ENCODE measurements at places on chromosomes 12 and 14.

DNA sequence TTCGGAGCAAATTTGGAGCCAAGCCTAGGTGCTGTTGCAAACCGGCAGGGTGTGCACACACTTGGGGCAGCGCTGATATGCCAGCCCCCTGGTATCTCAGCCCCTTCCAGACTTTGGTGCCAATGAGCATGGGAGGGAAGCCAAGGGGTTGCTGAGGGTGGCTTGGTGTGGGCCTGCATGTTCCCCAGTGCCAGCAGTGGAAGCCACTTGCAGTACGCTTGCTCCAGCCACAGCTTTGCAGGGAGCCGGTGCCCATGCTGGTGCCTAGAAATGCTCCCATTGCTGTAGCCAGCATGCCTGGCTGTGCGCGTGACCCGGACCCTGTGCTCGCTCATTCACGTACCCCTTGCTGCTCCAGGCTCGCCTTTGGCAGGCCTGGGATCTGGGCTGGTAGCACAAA, 67.1 kb upstream of the DNM1L start:
- no peak for DNase-seq

- DNase-seq, result no peak
Observed at GRCh38 chr14:53473480-53473879, 320.4 kb upstream of the DDHD1 start.

- no peak for DNase-seq
Observed at GRCh38 chr14:102544747-102545460, 35.3 kb upstream of the ANKRD9 start.

DNA sequence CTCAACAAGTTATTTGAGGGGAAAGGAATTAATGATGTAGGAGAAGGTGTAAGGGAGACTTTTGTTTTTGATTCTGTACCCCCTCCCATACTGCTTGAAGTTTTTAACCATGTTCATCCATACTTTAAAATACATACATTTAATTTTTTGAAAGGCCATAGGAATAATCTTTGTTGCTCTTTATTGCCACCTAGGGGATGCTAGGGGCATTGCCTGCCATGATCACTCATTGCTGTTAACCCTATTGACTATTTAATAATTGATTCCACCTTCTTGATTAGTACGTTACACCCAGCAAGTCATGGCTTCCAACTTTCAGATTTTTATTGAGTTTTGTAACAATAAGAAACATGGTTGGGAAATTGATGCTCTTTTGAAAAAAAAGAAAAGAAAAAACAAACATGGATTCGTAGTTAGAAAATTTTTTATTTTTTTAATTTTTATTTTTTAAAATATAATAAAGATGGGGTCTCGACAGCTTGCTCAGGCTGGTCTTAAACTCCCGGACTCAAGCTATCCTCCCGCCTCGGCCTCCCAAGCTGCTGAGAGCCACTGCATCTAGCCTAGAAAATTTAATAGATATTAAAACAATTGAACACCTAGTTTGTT, 8.5 kb upstream of the PRKAB1 start:
- no peak for DNase-seq

- DNase-seq, result no peak
Observed at GRCh38 chr12:46585854-46586621, 213.5 kb upstream of the SLC38A2 start.

GRCh38 chr12:7154042-7154441, 23.9 kb downstream of the CLSTN3 start:
- no peak for DNase-seq

GRCh38 chr12:72214163-72214562, 58.0 kb upstream of the TRHDE start:
- DNase-seq, result no peak

DNA sequence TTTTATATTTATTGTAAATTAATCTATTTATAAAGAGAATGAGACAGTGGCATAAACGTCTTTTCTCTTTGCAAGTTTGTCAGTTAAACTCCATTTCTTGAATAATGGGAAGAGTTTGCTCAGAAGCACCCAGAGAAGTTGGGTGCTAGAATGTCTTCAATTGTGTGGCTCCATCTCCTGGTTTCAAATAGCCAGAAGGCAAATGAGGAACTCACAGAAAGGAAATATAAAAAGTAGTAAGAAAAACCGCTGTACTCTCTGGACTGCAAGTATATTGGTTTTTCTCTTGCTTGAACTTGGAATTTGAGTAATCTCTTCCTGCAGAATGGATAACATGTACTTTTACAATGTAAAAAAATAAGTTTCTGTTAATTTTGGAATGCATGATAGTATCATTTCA, 217.5 kb downstream of the DPY19L2 start:
- no peak for DNase-seq

DNA sequence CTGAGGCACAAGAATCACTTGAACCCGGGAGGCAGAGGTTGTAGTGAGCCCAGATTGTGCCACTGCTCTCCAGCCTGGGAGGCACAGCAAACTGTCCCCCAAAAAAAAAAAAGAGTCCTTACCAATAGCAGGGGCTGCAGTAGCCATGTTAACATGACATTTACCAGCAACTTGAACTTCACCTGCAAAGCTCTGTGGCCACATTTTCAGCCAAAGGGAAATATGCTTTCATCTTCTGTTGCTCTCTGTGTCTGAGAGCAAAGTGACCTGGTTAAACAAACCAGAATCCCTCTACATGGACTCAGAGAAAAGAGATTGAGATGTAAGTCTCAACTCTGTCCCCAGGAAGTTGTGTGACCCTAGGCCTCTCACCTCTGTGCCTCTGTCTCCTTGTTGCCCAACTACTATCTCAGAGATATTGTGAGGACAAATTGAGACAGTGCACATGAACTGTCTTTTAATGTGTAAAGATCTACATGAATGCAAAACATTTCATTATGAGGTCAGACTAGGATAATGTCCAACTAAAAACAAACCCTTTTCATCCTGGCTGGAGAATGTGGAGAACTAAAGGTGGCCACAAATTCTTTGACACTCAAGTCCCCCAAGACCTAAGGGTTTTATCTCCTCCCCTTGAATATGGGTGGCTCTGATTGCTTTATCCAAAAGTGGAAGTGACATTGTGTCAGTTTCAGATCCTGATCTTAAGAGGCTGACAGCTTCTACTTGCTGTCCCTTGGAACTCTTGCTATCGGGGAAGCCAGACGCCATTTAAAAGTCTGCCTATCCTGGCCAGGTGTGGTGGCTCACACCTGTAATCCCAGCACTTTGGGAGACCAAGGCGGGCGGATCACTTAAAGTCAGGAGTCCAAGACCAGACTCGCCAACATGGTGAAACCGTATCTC, 24.7 kb upstream of the P2RX4 start:
- DNase-seq, result no peak

- DNase-seq, result no peak
Observed at GRCh38 chr12:94187361-94187760, 39.0 kb downstream of the PLXNC1 start.

DNA sequence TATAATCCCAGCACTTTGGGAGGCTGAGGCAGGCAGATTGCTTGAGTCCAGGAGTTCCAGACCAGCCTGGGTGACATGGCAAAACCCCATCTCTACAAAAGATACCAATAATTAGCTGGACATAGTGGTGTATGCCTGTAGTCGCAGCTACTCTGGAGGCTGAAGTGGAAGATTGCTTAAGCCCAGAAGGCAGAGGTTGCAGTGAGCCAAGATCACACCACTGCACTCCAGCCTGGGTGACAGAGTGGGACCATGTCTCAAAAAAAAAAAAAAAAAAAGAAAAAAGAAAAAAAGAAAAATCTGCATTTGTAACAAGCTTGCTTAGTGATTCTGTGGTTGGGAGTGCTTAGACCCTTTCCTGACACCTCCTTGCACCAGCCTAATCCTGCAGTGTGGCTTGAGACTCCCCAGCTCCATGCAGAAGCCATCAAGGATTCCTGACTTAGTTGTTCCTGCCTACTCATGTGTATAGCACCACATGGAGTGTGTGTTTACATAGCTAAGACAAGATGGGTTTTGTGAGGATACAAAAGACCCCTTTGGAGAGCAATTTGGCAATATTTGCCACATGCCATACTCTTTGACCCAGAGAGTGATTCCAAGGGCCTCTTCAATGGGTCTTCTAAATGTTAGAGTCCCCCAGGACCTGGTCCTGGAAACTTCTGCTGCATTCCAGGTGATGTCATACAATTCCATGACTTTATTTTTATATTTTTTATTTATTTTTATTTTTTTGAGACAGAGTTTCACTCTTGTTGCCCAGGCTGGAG, 5.1 kb upstream of the TMED10 start:
- no peak for DNase-seq

DNA sequence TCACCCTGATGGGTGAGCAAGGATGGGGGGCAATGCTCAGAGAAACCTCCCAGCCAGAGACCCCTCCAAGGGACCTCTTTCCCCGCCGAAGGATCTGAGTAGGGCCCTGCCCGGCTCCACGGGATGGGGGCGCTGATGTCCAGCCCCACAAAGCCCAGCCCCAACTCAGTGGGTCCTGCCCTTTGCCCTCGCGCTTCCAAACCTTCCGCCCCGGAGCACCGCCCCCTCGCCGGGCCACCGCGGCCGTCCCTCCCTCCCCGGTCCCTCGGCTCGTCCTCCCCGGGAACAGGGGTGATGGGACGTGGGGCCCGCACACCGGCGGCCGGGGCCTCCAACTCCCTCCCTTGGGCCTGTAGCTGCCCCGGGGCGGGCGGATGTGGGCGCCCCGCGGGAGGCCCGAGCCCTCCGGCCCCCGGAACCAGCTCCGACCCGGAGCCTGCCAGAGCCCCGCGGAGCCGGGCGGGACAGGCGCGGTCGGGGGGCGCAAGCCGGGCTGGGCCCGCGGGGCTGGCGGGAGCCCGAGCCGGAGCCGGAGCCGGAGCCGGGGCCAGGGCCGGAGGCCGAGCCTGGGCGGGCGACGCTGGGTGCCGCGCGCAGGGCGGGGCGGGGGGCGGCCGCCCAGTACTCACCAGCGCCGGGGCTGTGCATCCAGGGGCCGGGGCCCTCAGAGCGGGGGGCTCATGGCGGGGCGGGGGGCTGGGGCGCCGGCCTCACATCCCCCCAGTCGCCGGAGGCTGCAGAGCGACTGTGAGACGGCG, 386 bp downstream of the HDAC7 start:
- DNase-seq, result no peak

GRCh38 chr12:104410326-104410725, 46.4 kb upstream of the CHST11 start:
- DNase-seq, result no peak

DNA sequence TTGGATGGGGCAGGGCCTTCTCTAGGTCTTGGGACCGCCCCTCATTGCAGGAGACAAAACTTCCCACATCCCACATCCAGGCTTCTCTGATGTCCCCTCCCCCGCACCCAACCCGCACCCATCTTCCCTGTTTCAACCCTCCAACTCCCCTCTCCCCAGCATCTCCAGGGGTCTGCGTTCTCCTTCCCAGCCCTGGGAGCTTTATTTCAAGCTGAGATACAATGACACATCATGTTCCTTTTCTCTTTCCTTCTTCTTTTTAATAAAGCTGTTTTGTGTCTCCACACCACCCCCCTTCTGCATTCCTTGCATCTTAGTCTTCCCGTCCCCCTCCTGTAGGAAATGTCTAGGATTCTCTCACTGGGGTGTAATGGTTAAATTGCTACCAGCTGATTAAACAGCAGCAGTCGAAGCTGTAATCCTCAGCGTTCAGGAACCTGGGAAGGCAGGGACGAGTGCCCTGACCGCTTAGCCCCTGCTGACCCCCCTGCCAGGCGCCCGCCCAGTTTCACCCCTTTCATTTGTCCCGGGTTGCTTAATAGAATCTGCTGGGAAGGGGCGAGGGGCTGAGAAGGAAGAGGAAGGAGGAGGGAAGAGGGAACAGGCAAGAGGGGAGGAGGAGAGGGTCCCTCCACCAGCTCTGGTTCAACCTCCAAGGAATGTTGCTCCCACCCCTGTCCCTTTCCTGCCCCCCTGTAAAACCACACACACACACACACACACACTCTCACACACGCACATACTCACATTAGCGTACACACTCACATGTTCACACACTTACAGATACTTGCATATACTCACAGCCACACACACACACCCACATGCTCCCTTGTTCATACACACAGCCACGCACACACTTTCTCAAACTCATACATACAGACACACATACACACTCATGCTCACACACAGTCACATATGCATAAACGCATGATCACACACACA, 104.5 kb upstream of the MED13L start:
- DNase-seq, result no peak

GRCh38 chr14:100441271-100441947, 118.3 kb downstream of the SLC25A47 start:
- DNase-seq, result no peak

DNA sequence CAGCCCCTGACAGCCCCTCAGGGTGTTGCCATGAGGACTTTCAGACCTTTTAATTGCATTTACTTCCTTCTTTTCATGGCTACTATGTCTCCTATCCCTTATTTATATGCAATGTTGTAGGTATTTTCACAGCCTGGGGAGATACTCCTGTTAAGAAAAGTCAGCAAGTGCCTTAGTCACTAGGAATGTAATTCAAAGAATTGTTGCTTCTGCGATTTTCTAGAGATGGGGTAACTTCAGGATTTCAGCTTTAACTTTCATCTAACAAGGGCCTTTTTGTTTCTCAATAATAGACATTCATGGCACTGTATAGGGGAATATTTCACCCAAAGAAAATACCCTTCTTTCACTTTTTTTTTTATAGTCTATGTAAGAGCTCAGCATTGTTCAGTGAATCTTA, 533.3 kb upstream of the MIS18BP1 start:
- no peak for DNase-seq

DNA sequence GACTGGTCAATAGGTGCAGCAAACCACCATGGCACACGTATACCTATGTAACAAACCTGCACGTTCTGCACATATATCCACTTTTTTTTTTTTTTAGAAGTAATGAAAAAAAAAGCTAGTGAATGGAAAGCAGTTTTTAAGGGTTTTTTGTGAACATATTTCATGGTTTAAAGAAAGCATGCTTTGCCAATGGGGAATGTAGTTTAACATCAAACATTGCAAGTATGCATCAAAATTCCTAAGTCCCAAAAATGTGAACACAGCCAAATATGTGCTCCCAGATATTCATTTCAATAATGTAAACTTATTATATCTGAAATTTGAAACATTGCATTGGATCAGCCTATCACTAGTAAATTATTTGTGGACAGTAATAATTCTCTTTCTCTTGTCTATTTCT, 710.4 kb upstream of the FLRT2 start:
- DNase-seq, result no peak

- DNase-seq, result no peak
Observed at GRCh38 chr12:7161327-7161726, 28.2 kb upstream of the PEX5 start.

GRCh38 chr12:113040722-113041171, 15.8 kb upstream of the DTX1 start:
- no peak for DNase-seq

- DNase-seq, result peak; percentile 17
Observed at GRCh38 chr12:69534389-69534822, 50.9 kb upstream of the CCT2 start.

DNA sequence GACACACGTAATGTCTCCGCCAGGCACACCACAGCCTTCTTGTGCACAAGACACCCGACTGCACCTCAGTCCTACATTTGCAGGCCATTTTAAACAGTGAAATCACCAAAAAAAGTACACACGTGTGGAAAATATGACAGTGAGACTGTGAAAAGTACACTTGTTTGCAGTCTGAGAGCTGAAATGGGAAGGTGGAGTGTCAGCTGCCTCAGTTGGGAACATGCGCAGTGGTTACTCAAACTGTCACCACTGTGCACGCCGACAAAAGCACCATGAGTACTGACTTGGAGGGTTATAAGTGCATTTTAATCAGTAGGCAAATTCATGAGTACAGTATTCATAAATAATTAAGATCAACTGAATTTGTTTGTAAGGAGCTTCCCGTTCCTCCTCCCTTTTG, 15.8 kb downstream of the VPS33A start:
- no peak for DNase-seq

GRCh38 chr12:52423661-52424500, 10.3 kb downstream of the KRT75 start:
- DNase-seq, result no peak
